Pericardium fibroblast (primary cell): ENCODE measurements at places on chromosomes 4 and X. TPM values are rescaled to one million over a fixed set of nuclear protein-coding genes. Genes with fewer than 3 reads are reported as not detected.

Gene FAT4
- 18.3 and 31.8 TPM in 2 replicates for total RNA-seq

Gene DNASE1L1
- total RNA-seq, result 33.7 and 34.2 TPM in 2 replicates

Gene AKAP14
- not detected in 2 replicates for total RNA-seq

Gene XAGE2
- not detected in 2 replicates for total RNA-seq

Gene PABPC1L2A
- total RNA-seq, result not detected in 2 replicates

Gene SERTM2
- not detected in 2 replicates for total RNA-seq

Gene CCDC160
- 0.17 TPM in 1 of 2 replicates, not detected in the other for total RNA-seq

Gene AREG
- 0.51 and 1.1 TPM in 2 replicates for total RNA-seq

Gene TCEAL2
- total RNA-seq, result not detected in 2 replicates

Gene EIF1AX
- total RNA-seq, result 28.1 and 33.3 TPM in 2 replicates

Gene SEPSECS
- 3.3 and 4.4 TPM in 2 replicates for total RNA-seq

Gene TCEAL9
- total RNA-seq, result 152 and 188 TPM in 2 replicates

Gene CCNB3
- total RNA-seq, result under 0.01 TPM in 1 of 2 replicates, not detected in the other
